ENCODE measurements at places on chromosomes 4 and X. TPM values are rescaled to one million over a fixed set of nuclear protein-coding genes. Genes with fewer than 3 reads are reported as not detected.

- H3K27me3 ChIP-seq: peaks cover 2% of the 10 kb centered on the region
- DNase-seq: peak; percentile 21
- no peaks in the 10 kb centered on the region for H3K36me3 ChIP-seq
Observed at GRCh38 chr4:107719207-107719921, 670 bp downstream of the PAPSS1 start.

GRCh38 chr4:128823025-128823661 is 13.6 kb downstream of the JADE1 start:
- H3K36me3 ChIP-seq: peaks cover 4% of the 10 kb centered on the region
- H3K27me3 ChIP-seq: no peaks in the 10 kb centered on the region
- no peak overlapping the region for H3K4me3 ChIP-seq

GRCh38 chr4:139457318-139457717 is 3.4 kb downstream of the RAB33B start:
- DNase-seq: peak; percentile 20
- H3K36me3 ChIP-seq: no peaks in the 10 kb centered on the region
- H3K4me3 ChIP-seq: no peak overlapping the region
- H3K4me1 ChIP-seq: peaks cover 6% of the 10 kb centered on the region
- no peaks in the 10 kb centered on the region for H3K27me3 ChIP-seq
- H3K27ac ChIP-seq: no peak overlapping the region

FMR1NB gene
- polyA plus RNA-seq: 0.04 TPM

AREG gene
- polyA plus RNA-seq: 4.6 TPM

GRCh38 chr4:19944806-19945205 is 306.9 kb upstream of the SLIT2 start:
- H3K27me3 ChIP-seq: no peaks in the 10 kb centered on the region
- no peak overlapping the region for H3K4me3 ChIP-seq
- H3K36me3 ChIP-seq: no peaks in the 10 kb centered on the region
- H3K4me1 ChIP-seq: no peaks in the 10 kb centered on the region
- H3K27ac ChIP-seq: no peak overlapping the region

- H3K27ac ChIP-seq: no peak overlapping the region
- H3K4me1 ChIP-seq: peaks cover 8% of the 10 kb centered on the region
- DNase-seq: no peak
- no peaks in the 10 kb centered on the region for H3K36me3 ChIP-seq
- H3K27me3 ChIP-seq: peaks cover 97% of the 10 kb centered on the region
- no peak overlapping the region for H3K4me3 ChIP-seq
Observed at GRCh38 chr4:173503330-173504180, 26.5 kb downstream of the HAND2 start.

- H3K4me3 ChIP-seq: no peak overlapping the region
- no peak for DNase-seq
- H3K36me3 ChIP-seq: no peaks in the 10 kb centered on the region
Observed at GRCh38 chrX:3962511-3963311, 249.3 kb upstream of the PRKX start.

ELF2 gene
- 42.4 TPM for polyA plus RNA-seq

SHROOM2 gene
- 7.0 TPM for polyA plus RNA-seq

DNA sequence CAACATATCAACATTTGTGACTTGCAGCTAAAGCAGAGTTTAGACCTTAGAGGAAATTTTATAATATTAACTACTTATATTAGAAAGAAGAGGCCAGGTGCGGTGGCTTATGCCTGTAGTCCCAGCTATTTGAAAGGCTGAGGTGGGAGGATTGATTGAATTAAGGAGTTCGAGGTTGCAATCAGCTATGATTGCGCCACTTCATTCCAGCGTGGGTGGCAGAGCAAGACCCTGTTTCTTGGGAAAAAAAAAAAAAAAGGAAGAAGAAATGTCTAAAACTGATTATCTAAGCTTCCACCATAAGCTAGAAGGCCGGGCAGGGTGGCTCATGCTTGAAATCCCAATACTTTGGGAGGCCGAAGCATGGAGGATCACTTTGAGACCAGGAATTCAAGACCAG is 42.0 kb upstream of the USP9X start:
- H3K27ac ChIP-seq: no peak overlapping the region
- no peak for DNase-seq
- H3K4me1 ChIP-seq: peaks cover 7% of the 10 kb centered on the region
- H3K4me3 ChIP-seq: no peak overlapping the region

- DNase-seq: no peak
- H3K36me3 ChIP-seq: peaks cover 4% of the 10 kb centered on the region
- H3K27ac ChIP-seq: no peak overlapping the region
Observed at GRCh38 chrX:16797358-16797757, 11.1 kb downstream of the TXLNG start.

DNA sequence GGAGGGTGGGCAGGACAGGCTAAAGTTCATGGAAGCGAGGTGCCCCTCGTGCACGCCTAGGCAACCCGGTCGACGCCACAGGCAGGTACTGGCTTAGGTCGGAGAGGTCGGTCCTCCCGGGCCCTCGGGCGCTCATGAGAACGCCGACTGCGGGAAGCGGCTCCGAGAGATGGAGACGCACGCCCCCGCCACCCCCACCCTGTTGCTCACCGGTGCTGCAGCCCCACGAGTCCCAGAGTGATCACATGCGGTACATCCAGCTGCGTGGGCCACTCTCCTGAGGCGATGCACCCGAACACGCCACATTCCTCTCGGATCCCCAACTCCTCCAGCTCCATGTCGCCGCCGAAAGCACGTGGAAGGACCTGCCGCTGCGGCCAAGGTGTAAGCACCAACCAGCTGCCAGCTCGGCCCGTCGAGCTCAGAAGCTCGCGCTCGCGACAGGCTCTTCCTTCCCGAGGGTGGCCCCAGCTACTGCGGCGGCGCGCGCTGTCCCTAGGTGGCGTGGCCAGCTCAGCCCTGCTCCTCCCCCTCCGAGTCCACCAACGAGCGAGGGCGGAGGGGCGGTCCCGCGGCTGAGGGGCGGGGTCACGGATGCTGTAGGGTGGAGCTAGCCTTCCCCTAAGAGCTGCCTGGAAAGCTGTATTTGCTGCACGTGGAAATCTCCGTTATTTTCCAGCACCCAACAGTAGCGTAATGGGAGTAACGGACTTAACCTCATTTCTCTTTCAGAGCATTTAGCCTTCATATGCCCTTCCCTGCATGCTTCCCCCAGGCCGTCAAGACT is at the start of gene PPAT:
Gene PPAT (minus strand): TSS at position 476 of the 787 bp plus-strand sequence. CDS start 138 bp downstream, at position 338.
- H3K36me3 ChIP-seq: no peaks in the 10 kb centered on the region
- H3K27me3 ChIP-seq: no peaks in the 10 kb centered on the region
- H3K4me1 ChIP-seq: peaks cover 2% of the 10 kb centered on the region
- H3K4me3 ChIP-seq: peak within 1 kb of the TSS; percentile 80

- no peaks in the 10 kb centered on the region for H3K4me1 ChIP-seq
- H3K36me3 ChIP-seq: no peaks in the 10 kb centered on the region
- H3K27ac ChIP-seq: no peak overlapping the region
- H3K4me3 ChIP-seq: no peak overlapping the region
Observed at GRCh38 chr4:18626996-18627395, 605.4 kb upstream of the LCORL start.

GRCh38 chr4:71187404-71188155 is 151.2 kb upstream of the SLC4A4 start:
- peak overlapping the region; percentile 72 for H3K27ac ChIP-seq
- no peaks in the 10 kb centered on the region for H3K4me1 ChIP-seq
- peak; percentile 83 for DNase-seq
- peak overlapping the region; percentile 54 for H3K4me3 ChIP-seq

DNA sequence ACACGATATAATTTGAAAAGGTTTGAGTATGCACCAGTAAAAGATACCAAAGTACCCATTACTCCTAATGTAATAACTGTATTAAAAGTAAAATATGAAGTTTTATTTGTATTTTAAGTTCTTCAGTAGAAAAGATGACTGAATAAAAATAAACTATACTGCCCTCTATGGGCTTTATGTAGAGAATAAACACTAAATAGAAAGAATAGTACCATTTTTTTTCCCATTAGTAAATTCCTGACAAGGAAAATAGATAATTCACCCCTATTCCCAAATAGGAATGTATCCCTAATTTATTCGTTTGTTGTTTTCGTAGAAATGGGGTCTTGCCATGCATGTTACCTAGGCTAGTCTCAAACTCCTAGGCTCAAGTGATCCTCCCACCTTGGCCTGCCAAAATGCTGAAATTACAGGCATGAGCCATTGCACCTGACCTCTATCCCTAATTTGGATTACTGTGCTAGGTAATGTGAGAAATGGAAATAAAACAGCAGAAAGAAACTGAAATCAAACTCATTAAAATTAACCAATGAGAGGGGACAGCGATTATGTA is 73.6 kb upstream of the COX18 start:
- no peak for DNase-seq
- H3K4me1 ChIP-seq: no peaks in the 10 kb centered on the region
- no peak overlapping the region for H3K27ac ChIP-seq

DNA sequence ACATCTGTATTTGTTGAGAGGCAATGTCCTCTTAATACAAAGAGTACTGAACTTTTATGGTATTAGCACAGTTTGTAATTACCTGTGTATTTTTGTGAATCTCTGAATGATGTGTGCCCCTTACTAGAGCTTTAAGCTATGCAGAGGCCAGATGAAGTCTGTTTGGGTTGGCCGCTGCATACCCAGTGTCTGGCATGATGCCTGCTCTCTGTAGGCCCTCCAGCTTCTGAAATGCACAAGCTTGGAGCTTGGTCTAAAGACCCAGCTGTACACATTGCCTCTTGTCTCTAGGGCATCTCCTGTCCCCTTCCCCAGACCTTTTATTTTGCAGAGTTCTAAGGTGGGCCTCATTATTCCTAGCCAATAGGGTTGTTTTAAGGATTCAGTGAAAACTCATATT is 68.6 kb downstream of the CDS1 start:
- peaks cover 30% of the 10 kb centered on the region for H3K36me3 ChIP-seq
- no peaks in the 10 kb centered on the region for H3K27me3 ChIP-seq
- no peak overlapping the region for H3K27ac ChIP-seq
- no peak for DNase-seq
- H3K4me1 ChIP-seq: peaks cover 2% of the 10 kb centered on the region

- no peaks in the 10 kb centered on the region for H3K36me3 ChIP-seq
- DNase-seq: no peak
- no peaks in the 10 kb centered on the region for H3K4me1 ChIP-seq
- no peak overlapping the region for H3K4me3 ChIP-seq
- no peak overlapping the region for H3K27ac ChIP-seq
- no peaks in the 10 kb centered on the region for H3K27me3 ChIP-seq
Observed at GRCh38 chrX:103565197-103565596, 20.1 kb upstream of the TCEAL4 start.

EGF gene
- 28.3 TPM for polyA plus RNA-seq

DNA sequence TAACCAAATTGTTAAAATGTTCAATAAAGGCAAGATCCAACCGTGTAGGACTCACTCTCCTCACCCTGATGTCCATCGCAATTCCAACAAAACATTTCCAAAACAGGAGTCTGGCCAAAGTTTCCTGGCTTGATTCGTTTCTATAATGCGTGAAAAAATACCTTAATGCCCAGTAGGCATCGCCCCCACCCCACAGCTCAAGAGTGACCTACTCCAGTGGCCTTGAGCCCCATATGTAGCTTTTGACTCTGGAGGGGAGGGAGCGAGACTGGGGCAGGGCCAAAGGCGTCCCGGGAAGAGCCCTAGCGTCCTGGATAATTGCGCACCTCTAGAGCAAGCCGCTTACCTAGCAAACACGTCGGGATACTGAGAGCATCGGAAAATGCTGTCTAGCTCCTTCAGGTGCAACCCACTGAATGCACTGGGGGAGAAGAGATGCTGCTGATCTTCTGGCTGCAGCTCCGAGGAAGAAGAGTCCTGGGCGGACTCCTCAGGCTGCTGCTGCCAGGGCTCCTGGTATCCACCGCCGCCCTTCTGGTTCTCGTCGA is 55.6 kb upstream of the NKAP start:
- peak; percentile 2 for DNase-seq
- no peaks in the 10 kb centered on the region for H3K4me1 ChIP-seq
- H3K36me3 ChIP-seq: no peaks in the 10 kb centered on the region
- H3K27ac ChIP-seq: no peak overlapping the region
- H3K27me3 ChIP-seq: peaks cover 87% of the 10 kb centered on the region

DNA sequence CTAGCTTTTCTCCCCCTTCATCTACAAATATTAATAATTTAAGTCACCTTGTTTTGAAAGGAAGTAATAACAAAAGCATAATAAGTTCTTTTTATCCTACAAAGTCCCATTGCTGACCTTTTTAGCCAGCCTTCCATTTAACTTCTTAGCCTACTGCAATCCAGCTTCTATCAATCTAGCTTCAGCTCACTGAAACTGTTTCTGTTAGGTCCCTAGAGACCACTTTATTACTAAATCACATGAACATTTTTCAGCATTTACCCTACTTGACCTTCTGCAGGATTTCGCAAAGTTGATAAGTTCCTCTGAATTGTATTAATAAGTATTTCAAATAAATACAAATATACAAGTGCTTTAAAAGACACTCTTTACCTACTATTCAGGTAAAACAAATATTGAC is 186.5 kb downstream of the ANTXR2 start:
- DNase-seq: no peak
- no peaks in the 10 kb centered on the region for H3K27me3 ChIP-seq
- H3K36me3 ChIP-seq: no peaks in the 10 kb centered on the region
- no peaks in the 10 kb centered on the region for H3K4me1 ChIP-seq
- no peak overlapping the region for H3K27ac ChIP-seq

ARAF gene
- polyA plus RNA-seq: 55.4 TPM

TRAM1L1 gene
- 2.8 TPM for polyA plus RNA-seq

- H3K4me3 ChIP-seq: no peak overlapping the region
- peaks cover 75% of the 10 kb centered on the region for H3K27me3 ChIP-seq
- no peak for DNase-seq
- no peaks in the 10 kb centered on the region for H3K36me3 ChIP-seq
- H3K4me1 ChIP-seq: no peaks in the 10 kb centered on the region
- H3K27ac ChIP-seq: no peak overlapping the region
Observed at GRCh38 chr4:3871881-3872833, 106.0 kb downstream of the ADRA2C start.

SSX2B gene
- not detected for polyA plus RNA-seq

CT83 gene
- not detected for polyA plus RNA-seq

DNA sequence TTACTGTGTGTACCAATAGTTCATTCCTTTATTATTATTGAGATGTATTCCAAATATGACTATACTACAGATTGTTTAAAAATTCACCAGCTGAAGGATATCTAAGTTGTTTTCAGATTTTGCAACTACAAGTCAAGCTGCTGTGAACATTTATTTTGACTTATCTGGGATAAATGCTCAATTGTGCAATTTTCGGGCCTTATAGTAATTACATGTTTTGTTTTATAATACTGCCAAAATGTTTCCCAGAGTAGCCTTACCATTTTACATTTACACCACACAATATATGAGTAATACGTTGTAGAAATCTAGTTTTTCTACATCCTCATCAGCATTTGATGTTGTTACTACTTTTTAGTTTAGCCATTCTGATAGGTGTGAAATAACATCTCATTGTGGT is 179.6 kb downstream of the ANTXR2 start:
- no peak overlapping the region for H3K4me3 ChIP-seq
- no peaks in the 10 kb centered on the region for H3K4me1 ChIP-seq
- no peaks in the 10 kb centered on the region for H3K36me3 ChIP-seq
- DNase-seq: no peak

PNCK gene
- 128 TPM for polyA plus RNA-seq

SNCA gene
- polyA plus RNA-seq: 26.0 TPM
